Ovary (tissue), 10 donors: ENCODE measurements at places on chromosomes 5 and 9. TPM values are rescaled to one million over a fixed set of nuclear protein-coding genes. Genes with fewer than 3 reads are reported as not detected.

GRCh38 chr5:58294598-58295305 is 165.1 kb downstream of the PLK2 start:
- no peaks in the 10 kb centered on the region for H3K27me3 ChIP-seq
- H3K27ac ChIP-seq, result no peak overlapping the region
- DNase-seq, result no peak
- H3K36me3 ChIP-seq, result no peaks in the 10 kb centered on the region

- no peaks in the 10 kb centered on the region for H3K27me3 ChIP-seq
- no peaks in the 10 kb centered on the region for H3K36me3 ChIP-seq
- peaks cover 11% of the 10 kb centered on the region for H3K4me1 ChIP-seq
Observed at GRCh38 chr5:132269635-132270334, 12.3 kb downstream of the PDLIM4 start.

- H3K4me1 ChIP-seq, result peaks cover 37% of the 10 kb centered on the region
- no peaks in the 10 kb centered on the region for H3K36me3 ChIP-seq
- no peak overlapping the region for H3K4me3 ChIP-seq
- DNase-seq, result no peak
- H3K27ac ChIP-seq, result peak overlapping the region; percentile 72
- H3K27me3 ChIP-seq, result no peaks in the 10 kb centered on the region
Observed at GRCh38 chr9:127873223-127873691, 4.2 kb downstream of the AK1 start.

GRCh38 chr9:21688108-21689102 is 114.0 kb upstream of the MTAP start:
- DNase-seq, result no peak
- no peaks in the 10 kb centered on the region for H3K4me1 ChIP-seq
- no peaks in the 10 kb centered on the region for H3K36me3 ChIP-seq
- no peak overlapping the region for H3K4me3 ChIP-seq

- no peak for DNase-seq
- no peak overlapping the region for H3K4me3 ChIP-seq
Observed at GRCh38 chr5:1875843-1876659, 6.7 kb downstream of the IRX4 start.

DNA sequence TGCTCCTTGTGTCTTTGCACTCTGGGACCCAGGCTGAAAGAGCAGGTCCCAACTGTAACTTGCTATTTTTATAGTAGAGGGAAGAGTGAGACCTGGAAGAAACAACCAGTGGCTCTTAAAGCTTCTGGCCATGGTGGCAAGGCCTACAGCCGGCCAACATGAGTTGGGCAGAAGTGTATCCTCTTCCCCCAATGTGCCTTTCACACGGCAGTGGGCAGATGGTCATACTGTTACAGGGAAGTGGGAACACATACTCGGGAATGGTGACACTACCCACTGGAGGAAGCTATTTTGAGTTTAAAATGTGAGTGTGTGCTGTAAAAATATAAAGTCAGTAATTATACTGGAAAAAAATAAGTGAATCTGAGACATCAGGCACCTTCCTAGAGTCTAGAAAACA is 116.0 kb downstream of the MVB12B start:
- no peak overlapping the region for H3K27ac ChIP-seq
- no peaks in the 10 kb centered on the region for H3K36me3 ChIP-seq

DNA sequence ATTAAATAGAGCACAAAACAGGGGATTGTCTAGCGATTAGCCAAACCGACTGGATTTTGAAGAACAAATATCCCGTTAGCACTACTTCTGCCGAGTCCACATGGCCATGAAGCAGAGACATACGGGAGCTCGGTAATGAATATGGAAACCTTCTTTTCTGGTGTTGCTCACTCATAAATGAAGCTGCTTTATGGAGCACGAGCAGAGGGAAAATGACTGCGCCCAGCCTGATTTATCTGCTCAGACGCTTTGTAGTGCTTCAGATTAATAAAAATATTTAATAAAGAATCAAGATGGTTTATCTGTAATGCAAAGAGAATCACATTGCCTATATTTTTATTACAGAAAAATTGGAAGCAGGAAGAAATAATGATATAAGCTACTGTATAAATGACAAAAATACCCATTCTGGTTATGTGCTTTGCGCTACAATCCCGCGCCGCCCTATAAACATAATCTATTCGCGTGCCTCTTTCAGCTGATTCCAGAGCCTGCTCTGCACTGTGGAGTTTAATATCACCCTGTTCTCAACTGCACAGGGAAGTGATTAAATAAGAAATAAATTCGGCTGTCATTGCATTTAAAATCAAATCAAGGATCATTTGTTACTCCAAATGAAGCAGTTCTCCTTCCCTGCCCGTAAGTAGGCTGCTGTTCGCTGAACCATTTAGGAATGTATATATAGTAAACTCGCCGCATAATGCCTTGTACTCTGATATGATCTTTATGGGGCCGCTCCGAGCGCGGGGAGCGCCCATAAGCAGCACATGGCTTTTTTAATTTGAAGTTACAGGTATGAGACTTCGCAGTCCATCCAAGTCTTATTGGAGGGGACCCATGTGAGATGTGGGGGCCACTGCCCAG is 22.3 kb upstream of the UBAC1 start:
- no peaks in the 10 kb centered on the region for H3K36me3 ChIP-seq
- no peak overlapping the region for H3K27ac ChIP-seq
- DNase-seq, result no peak
- no peaks in the 10 kb centered on the region for H3K4me1 ChIP-seq
- no peaks in the 10 kb centered on the region for H3K27me3 ChIP-seq
- H3K4me3 ChIP-seq, result no peak overlapping the region

Gene ANKS6
- 7.4 TPM for polyA plus RNA-seq

- no peak for DNase-seq
- peaks cover 9% of the 10 kb centered on the region for H3K4me1 ChIP-seq
- H3K4me3 ChIP-seq, result no peak overlapping the region
- H3K36me3 ChIP-seq, result no peaks in the 10 kb centered on the region
Observed at GRCh38 chr9:1978941-1979340, 36.2 kb upstream of the SMARCA2 start.

- no peak overlapping the region for H3K4me3 ChIP-seq
- no peaks in the 10 kb centered on the region for H3K36me3 ChIP-seq
- H3K27me3 ChIP-seq, result no peaks in the 10 kb centered on the region
- no peak for DNase-seq
- H3K4me1 ChIP-seq, result no peaks in the 10 kb centered on the region
Observed at GRCh38 chr9:91026266-91026665, 224.6 kb downstream of the SYK start.

Gene LECT2
- not detected for polyA plus RNA-seq

DNA sequence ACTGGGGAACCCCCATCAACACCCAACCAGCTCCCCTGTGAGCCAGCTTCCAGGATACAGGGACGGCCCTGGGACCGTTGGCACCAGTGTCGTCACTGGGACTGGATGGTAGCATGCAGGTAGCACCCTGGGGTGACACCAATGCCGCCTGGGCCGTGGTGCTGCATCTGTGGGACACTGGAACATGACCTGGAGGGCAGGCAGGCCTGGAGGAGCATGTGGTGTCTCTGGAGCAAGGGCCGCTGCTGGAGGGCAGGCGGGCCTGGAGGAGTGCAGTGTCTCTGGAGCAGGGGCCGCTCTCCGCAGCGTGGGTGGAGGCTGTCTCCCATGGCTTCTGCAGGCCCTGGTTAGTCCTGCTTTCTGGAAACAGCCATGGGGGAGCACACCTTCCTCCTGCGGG is 13.1 kb downstream of the LPCAT1 start:
- DNase-seq, result peak; percentile 16
- peaks cover 3% of the 10 kb centered on the region for H3K4me1 ChIP-seq
- H3K27me3 ChIP-seq, result no peaks in the 10 kb centered on the region
- H3K27ac ChIP-seq, result no peak overlapping the region
- no peak overlapping the region for H3K4me3 ChIP-seq

DNA sequence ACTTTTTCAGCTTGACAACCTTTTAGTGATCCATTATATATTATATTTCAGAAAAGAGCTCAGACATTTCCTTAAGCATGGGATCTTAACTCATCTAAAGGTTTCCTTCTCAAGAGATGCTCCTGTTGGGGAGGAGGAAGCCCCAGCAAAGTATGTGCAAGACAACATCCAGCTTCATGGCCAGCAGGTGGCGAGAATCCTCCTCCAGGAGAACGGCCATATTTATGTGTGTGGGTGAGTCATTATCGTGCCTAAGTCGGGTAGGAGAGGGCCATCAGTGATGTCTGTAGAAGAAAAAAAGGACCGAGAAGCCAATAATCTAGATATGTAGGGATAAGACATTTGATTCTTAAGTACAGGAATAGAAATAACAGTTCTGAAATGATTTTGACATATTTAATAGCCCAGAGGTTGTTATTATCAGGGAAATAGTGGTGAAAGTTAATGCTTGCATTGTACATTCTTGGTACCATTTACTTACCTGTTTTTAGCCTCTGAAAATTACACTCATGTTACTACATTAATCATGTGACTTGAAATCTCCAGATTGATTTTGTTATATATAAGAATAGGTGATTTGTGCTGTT is 28.2 kb downstream of the MTRR start:
- H3K4me1 ChIP-seq, result no peaks in the 10 kb centered on the region
- H3K27me3 ChIP-seq, result no peaks in the 10 kb centered on the region
- DNase-seq, result no peak
- H3K4me3 ChIP-seq, result no peak overlapping the region
- no peak overlapping the region for H3K27ac ChIP-seq
- H3K36me3 ChIP-seq, result no peaks in the 10 kb centered on the region

DNA sequence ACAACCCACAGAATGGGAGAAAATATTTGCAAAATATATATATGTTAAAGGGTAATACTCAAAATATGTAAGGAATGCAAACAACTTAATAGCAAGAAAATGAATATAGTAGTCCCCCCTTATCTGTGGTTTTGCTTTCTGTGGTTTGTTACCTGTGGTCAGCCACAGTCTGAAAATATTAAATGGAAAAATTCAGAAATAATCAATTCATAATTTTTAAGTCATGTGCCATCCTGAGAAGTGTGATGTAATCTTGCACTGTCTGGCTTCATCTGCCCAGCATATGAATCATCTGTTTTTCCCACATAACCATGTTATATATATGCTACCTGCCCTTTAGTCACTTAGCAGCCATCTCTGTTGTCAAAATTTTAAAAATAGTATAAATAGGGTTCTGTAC is 11.7 kb downstream of the CER1 start:
- H3K27me3 ChIP-seq, result no peaks in the 10 kb centered on the region
- no peak for DNase-seq
- H3K4me3 ChIP-seq, result no peak overlapping the region
- H3K27ac ChIP-seq, result no peak overlapping the region

GRCh38 chr5:2764581-2764980 is 13.1 kb upstream of the IRX2 start:
- no peaks in the 10 kb centered on the region for H3K27me3 ChIP-seq
- no peaks in the 10 kb centered on the region for H3K4me1 ChIP-seq
- no peak overlapping the region for H3K27ac ChIP-seq
- H3K4me3 ChIP-seq, result no peak overlapping the region
- no peak for DNase-seq

- H3K27ac ChIP-seq, result no peak overlapping the region
- no peak for DNase-seq
- peaks cover 23% of the 10 kb centered on the region for H3K4me1 ChIP-seq
- H3K27me3 ChIP-seq, result no peaks in the 10 kb centered on the region
- no peaks in the 10 kb centered on the region for H3K36me3 ChIP-seq
Observed at GRCh38 chr9:110130211-110130610, 77.7 kb downstream of the C9orf152 start.

Gene RXRA
- polyA plus RNA-seq, result 12.4 TPM

Gene FGD3
- 1.1 TPM for polyA plus RNA-seq

DNA sequence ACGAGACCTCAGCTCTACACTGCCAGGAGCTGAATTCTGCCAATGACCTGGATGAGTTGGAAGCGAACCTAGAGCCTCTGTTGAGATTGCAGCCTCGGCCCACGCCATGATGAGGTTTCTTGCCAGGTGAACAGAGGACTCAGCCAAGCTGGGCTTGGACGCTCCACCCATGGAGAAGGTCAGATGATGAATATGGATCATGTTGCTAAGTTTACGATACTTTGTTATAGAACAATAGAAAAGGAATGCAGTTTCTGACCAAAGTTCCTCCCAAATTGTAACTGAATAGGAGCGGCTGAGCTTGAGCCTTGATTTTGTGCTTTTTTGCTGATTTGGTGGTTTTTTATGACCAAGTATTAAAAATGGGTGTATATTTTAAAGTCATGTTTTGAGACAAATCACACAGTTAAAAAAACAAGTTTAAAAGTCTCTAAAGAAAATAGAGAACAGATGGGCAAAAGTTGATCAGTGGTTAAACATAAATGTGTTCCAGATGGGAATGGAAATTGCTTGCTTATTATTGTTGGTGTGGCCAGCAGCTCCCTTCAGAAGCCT is 32.9 kb downstream of the ROPN1L start:
- H3K4me3 ChIP-seq, result no peak overlapping the region
- no peaks in the 10 kb centered on the region for H3K27me3 ChIP-seq
- DNase-seq, result no peak
- no peaks in the 10 kb centered on the region for H3K36me3 ChIP-seq
- no peaks in the 10 kb centered on the region for H3K4me1 ChIP-seq

DNA sequence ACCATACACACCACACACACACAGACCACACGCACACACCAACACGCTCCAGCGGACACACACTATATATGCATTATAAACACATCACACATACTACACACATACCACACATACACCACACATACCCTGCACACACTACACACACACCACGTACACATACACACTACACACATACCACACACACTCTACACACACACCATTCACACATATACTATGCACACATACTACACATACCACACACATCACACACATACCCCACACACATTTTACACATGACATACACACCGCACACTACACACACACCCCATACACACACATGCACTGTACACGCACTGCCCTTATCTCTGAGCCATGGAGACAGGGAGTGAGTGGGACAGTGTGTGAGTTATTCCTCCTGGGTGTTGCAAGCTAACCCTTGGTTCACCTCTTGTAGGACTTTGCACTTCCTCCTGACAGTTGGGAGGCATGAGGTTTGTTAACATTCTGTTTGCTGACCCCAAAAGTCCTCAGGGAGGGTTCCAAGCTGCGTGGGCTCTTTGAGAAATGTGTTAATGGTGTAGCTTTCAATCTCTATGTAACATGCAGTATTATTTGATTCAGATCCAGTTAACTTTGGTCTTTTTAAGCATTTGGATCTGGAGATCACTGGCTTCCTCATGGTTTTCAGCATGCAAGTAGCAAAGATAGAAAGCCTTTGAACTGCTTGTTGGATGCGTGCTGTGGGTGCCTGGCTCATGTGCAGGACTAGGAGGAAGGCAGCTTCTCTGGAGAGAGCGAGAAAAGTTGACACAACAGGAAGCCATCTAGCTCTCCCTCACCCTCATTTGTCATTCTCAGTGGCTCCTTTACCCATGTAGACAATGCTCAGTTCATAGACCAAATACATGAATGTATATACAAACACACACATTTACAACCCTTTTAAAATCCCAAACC is 13.7 kb downstream of the IL31RA start:
- H3K4me3 ChIP-seq, result no peak overlapping the region
- H3K27me3 ChIP-seq, result no peaks in the 10 kb centered on the region
- no peak overlapping the region for H3K27ac ChIP-seq

GRCh38 chr5:3564116-3564515 is 31.5 kb upstream of the IRX1 start:
- H3K4me1 ChIP-seq, result no peaks in the 10 kb centered on the region
- DNase-seq, result no peak
- no peak overlapping the region for H3K27ac ChIP-seq
- no peak overlapping the region for H3K4me3 ChIP-seq
- H3K27me3 ChIP-seq, result no peaks in the 10 kb centered on the region
